Colonic mucosa (tissue), 4 donors: ENCODE measurements at places on chromosomes 2 and 18.

DNA sequence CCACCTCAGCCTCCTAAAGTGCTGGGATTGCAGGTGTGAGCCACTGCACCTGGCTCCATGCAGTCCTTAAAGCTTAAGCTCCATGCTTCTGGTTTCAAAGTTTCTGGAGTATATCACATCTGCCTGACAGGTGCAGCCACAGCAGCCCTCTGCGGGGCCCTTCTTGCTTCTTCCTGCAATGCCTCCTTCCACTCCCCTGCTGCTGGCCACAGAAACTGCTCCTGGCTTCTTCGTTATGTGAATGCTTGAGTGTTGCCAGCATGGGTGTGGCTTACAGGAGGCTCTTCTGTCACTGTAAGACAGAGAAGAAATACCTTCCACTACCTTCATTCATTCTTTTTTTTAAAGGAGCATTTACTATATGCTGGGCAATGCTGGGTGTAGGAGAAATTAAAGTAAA, 10.1 kb upstream of the CCBE1 start:
- DNase-seq = no peak

- DNase-seq = peak; percentile 71
Measured at GRCh38 chr2:168256448-168256847, 9.1 kb upstream of the STK39 start.

- DNase-seq = no peak
Measured at GRCh38 chr2:177525351-177525924, 132.9 kb downstream of the AGPS start.

DNA sequence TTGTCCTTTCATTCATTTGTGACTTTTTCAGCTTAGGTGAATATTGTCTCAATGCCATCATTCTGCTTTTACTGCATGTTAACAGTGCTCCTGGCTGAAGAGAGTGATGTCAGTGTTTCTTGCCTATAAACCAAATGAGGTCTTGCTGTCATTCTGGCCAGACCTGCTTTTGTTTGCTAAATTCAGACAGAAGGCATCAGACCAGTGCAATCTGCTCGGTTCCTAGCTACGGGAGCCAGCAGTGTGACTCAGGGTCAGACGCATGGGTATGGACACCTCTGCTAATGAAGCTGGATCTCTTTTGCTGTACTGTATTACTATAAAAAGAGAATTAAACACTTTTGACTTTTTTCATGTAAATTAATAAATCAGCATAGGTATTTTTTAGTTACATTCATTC, 178.9 kb downstream of the TMEM182 start:
- no peak for DNase-seq

- DNase-seq = no peak
Measured at GRCh38 chr2:241041589-241042158, 43.3 kb downstream of the SNED1 start.

DNA sequence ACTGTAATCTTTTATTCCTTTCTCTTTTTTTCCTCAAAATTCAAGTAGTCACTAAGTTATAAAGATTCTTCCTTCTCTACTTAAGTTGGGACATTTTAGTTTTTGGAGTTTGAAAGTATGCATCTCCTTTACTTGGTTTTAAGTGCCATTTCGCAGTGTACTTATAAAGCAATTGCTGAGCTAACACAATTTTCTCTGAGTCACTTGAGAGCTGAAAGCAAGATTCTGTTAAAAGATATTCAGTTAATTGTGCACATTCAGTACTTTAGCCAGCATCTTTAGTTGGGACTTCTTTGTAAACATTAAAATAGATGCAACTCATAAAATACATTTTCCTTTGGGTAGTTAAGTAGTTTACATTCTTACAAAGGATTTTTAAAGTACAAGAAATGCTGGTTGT, 136.0 kb downstream of the GFPT1 start:
- no peak for DNase-seq

DNA sequence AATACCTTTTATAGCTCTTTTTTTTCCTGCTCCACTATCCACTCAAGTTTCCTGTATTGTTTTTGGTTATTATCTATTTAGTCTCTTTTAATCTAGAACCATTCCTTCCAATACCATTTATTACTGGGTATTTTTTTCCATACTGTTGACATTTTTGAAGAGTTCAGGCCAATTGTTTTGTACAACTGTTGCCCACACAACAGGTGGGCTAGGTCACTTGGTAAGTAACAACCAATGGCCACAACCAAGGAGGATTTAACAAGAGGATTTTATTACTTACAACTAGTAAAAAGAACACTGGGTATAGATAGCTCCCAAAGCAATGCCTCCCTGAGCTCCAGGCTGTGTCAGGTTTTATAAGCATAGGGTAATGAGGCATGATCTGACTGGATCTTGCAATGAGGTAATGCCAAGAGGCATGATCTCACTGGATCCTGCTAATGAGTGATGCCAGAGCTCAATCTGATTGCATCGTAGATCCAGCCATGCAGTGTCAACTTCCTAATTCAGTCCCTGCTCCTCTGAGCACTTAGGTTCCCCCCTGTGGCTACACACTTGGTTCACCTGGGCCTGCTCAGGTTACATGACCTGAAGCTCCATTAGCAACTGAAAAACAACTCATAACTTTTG, 7.1 kb upstream of the CEP68 start:
- no peak for DNase-seq
